WTC11 (cell line): ENCODE measurements at places on chromosomes 12 and 14.

GRCh38 chr12:89695100-89695499 lies 13.5 kb downstream of the ATP2B1 start:
- DNase-seq = no peak

- DNase-seq = no peak
Observed at GRCh38 chr12:65803251-65803650, 21.0 kb upstream of the HMGA2 start.

GRCh38 chr14:21109377-21110138 lies 8.7 kb downstream of the TMEM253 start:
- DNase-seq = no peak

GRCh38 chr14:96213871-96214465 lies 9.3 kb downstream of the BDKRB2 start:
- DNase-seq = no peak

DNA sequence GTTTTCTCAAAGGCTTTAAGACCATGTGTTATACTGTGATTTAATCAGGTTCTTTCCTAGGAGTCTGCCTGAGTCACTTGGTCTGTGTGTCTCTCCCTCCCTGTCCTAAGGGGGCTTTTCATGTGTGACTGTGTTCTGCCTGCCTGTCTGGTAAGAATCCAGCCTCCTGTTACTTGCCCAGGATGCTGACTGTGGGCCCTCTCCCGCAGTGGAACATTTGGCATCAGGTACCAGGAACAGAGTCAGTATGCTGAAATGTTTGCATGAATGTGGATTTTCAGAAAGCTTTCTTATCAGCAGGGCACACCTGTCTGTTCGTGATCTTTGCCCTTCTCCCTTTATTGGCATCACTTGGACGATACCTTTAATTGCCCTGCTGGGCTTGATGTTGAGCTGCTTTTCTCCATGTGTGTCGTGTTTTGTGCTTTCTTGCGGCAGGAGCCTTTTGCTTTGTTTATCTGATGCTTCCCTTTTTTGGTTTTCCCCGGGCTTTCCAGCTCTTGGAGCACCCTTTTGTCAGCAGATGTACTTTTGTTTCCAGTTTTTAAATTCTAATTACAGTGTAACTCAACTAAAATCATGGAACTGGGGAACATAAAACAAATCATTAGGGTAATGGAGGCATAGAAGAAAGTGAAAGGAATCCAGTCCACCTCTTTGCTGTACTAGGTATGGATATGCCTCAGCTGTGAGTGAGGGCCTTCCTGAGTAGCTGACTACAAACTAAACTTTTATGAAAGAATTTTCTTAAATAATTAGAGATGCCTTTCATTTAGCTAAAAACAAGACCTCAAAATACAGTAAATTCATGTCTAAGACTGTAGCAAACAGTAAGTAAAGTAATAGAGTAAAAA lies 72.5 kb downstream of the TRAF3 start:
- DNase-seq = no peak
